ENCODE measurements at places on chromosomes 11 and 22. TPM values are rescaled to one million over a fixed set of nuclear protein-coding genes. Genes with fewer than 3 reads are reported as not detected.

DNA sequence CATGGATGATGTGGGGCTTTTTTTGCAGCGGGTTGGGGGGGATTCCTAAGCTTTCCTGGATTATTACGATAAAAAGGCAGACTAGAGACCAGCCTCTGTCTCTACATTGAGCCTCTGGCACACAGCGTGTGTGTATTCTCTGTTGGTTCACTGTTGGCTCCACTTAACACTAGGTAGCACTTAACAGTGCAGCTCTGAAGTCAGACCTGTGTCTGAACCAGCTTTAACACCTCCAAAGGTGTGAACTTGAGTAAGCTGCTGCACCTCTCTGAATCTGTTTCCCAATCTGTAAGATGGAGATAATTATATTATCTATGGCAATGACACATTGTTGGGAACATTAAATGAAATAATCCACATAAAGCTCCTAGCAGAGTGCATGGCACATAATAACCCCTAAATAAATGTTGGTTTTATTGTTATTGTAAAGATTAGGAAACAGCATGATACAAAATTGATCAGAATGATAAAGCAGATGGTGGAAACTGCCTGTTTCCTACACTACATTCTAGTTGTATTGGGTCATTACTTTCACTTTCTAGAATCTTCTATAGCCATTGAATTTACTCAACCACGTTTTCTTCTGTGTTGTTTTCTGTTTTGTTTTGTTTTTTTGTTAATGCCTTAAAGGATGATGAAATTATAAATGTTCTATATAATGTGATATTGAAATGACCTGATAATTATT, 108.4 kb downstream of the ARL14EP start:
- H3K36me3 ChIP-seq = no peaks in the 10 kb centered on the region

The OLFML1 gene
- total RNA-seq = not detected

DNA sequence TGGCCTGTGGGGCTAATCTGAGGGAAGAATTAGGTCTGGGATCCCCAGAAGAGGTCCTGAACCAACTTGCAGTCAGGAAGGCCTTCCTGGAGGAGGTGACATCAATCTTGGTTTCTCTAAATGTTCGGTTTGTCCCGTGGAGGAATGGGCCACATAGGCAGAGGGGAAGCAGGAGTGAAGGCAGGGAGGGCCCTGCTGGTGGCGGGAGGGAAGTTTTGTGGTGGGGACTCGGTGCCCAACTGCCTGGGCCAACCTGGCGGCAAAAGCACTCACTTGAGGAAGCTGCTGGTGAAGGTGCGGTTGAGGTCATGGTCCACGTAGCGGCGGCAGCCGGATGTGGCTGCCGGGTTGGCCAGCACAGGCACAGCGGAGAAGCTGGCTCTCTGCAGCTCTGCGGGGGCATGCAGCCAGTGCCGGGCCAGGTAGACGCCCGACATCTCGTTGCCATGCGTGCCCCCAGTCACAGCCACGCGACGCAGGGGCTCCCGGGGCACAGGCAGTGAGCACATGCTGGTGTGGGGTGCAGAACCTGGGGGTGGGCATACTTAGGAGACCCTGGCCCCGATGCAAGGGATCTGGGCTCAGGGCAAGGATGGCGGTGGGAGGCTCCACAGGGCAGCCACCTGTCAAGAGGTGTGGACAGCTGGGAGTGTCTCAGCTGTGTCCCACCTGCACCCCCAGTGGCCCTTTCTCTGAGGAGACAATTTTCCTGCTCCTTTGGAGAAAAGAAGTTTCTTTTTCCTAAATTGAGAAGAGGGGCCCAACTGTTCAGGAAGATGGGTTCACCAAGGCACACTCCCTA, 3.8 kb downstream of the ACY3 start:
- no peak overlapping the region for H3K4me3 ChIP-seq
- H3K36me3 ChIP-seq = no peaks in the 10 kb centered on the region
- DNase-seq = peak; percentile 70
- H3K27ac ChIP-seq = peak overlapping the region; percentile 50
- no peaks in the 10 kb centered on the region for H3K27me3 ChIP-seq

The SCGB1D2 gene
- total RNA-seq = not detected

The MIOX gene
- not detected for total RNA-seq

DNA sequence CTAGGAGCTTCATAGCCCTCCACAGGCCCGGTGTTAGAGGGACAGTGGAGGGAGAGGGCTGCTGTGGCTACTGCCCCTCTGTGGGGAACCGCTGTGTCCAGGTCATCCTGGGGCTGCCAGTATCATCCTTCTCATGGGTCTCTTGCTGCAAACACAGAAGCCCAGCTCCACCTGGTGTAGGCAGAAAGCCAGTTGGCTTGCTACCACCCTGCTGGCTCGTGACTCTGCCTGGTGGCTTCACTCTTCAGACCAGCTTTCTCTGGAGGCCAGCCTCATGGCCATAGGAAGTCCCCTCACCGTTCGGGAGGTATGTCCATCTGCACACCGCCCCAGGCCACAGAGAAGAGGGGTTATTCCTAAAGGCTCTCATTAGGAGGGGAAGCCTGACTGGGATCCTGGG, 19.4 kb upstream of the SUSD2 start:
- no peak for DNase-seq
- peaks cover 17% of the 10 kb centered on the region for H3K36me3 ChIP-seq
- H3K27ac ChIP-seq = no peak overlapping the region
- no peaks in the 10 kb centered on the region for H3K27me3 ChIP-seq
- peaks cover 23% of the 10 kb centered on the region for H3K4me1 ChIP-seq
- H3K4me3 ChIP-seq = no peak overlapping the region

- peaks cover 31% of the 10 kb centered on the region for H3K4me1 ChIP-seq
- peak overlapping the region; percentile 75 for H3K27ac ChIP-seq
- no peak for DNase-seq
- no peak overlapping the region for H3K4me3 ChIP-seq
- H3K27me3 ChIP-seq = no peaks in the 10 kb centered on the region
Observed at GRCh38 chr22:31647066-31647465, 14.9 kb downstream of the PISD start.

GRCh38 chr11:66889960-66890359, 33.1 kb downstream of the LRFN4 start:
- 0 out of 2 replicates have a peak, but pooled peaks cover 2% of the 10 kb centered on the region for H3K27me3 ChIP-seq
- H3K27ac ChIP-seq = no peak overlapping the region
- H3K4me3 ChIP-seq = no peak overlapping the region
- H3K36me3 ChIP-seq = no peaks in the 10 kb centered on the region
- H3K4me1 ChIP-seq = peaks cover 15% of the 10 kb centered on the region

The EIF3M gene
- total RNA-seq = 392 TPM

DNA sequence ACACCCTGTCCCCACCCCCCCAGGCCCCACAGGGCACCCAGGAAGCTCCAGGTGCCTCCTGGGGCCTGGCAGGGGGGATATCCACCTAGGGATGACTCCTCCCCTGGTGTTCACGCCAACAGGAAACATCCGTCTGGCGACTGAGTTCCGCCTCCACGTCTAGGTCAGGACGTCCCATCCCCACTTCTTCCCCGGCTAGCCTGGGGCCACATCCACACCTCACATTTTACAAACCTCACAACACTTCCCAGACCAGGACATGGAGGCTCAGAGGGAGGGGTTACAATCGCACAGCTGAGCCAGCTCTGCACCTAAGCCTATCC, 21.0 kb downstream of the MAFF start:
- H3K27me3 ChIP-seq = no peaks in the 10 kb centered on the region
- H3K27ac ChIP-seq = no peak overlapping the region
- H3K36me3 ChIP-seq = no peaks in the 10 kb centered on the region
- DNase-seq = no peak
- no peak overlapping the region for H3K4me3 ChIP-seq

GRCh38 chr11:45771193-45771565, 33.8 kb upstream of the SLC35C1 start:
- H3K4me3 ChIP-seq = peak overlapping the region; percentile 45
- no peak for DNase-seq
- peaks cover 16% of the 10 kb centered on the region for H3K4me1 ChIP-seq
- H3K27ac ChIP-seq = no peak overlapping the region

DNA sequence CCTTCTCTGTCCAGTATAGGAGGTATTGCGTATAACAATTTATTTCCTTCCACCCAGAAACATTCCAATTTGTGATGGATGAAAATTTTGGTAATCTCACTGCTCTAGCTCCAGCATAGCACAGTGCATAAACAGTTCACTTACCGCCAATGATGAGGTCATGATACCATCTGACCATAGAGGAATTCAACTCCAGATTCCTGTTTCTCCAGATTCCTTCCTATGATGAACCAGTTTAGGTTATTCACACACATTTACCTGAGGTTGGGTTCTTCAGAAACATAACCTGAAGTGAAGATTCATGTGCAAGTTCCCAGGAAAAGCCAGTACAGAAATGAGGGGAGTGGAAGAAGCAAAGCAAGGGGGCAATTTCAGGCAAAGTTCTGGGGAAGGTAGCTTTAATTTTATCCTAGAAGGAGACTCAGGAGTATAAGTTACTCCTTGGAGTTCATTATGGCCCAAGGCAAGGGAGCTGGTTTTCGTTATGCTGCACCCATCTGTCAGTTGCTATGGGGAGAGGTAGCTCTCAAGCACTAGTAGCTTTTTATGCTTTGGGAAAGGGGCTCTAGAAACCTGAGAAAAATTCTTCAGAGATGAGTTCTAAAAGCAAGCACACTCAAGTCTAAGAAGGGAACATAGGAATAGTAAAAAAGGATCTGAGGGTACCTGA, 121.6 kb downstream of the CASP12 start:
- no peak overlapping the region for H3K4me3 ChIP-seq
- H3K36me3 ChIP-seq = no peaks in the 10 kb centered on the region
- DNase-seq = no peak
- no peak overlapping the region for H3K27ac ChIP-seq
- no peaks in the 10 kb centered on the region for H3K4me1 ChIP-seq

- H3K4me1 ChIP-seq = peaks cover 16% of the 10 kb centered on the region
- no peak overlapping the region for H3K27ac ChIP-seq
- no peak for DNase-seq
- no peak overlapping the region for H3K4me3 ChIP-seq
Observed at GRCh38 chr11:9057007-9057406, 34.4 kb downstream of the SCUBE2 start.

DNA sequence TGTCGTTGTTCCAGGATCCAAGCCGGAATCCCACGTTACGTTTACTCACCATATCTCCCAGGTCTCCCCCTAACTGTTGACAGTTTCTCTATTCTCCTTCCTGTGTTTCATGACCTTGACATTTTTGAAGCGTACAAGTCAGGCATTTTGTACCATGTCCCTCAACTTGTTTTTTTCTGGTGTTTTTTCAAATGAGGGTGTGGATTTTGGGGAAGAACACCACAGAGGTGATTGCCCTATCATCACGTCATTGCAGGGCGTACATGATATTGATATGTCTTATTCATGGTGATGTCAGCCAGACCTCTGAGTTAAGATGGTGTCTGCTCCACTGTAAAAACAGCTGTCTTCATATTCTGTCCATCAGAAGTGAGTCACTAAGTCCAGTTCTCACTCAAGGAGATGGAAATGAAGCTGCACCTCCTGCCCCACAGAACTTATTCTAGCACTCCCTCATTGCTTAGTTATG, 28.3 kb upstream of the SOX10 start:
- H3K27me3 ChIP-seq = no peaks in the 10 kb centered on the region
- H3K36me3 ChIP-seq = no peaks in the 10 kb centered on the region
- H3K4me3 ChIP-seq = no peak overlapping the region
- H3K4me1 ChIP-seq = no peaks in the 10 kb centered on the region
- no peak overlapping the region for H3K27ac ChIP-seq
- DNase-seq = no peak

GRCh38 chr11:116505298-116506262, 267.2 kb downstream of the BUD13 start:
- no peaks in the 10 kb centered on the region for H3K36me3 ChIP-seq
- H3K4me3 ChIP-seq = no peak overlapping the region
- H3K4me1 ChIP-seq = no peaks in the 10 kb centered on the region

GRCh38 chr11:62105667-62106191, 18.1 kb upstream of the INCENP start:
- H3K27ac ChIP-seq = no peak overlapping the region
- no peaks in the 10 kb centered on the region for H3K27me3 ChIP-seq
- no peak overlapping the region for H3K4me3 ChIP-seq
- H3K36me3 ChIP-seq = no peaks in the 10 kb centered on the region
- no peaks in the 10 kb centered on the region for H3K4me1 ChIP-seq

GRCh38 chr11:9178716-9179115, 86.4 kb downstream of the DENND5A start:
- DNase-seq = no peak
- no peak overlapping the region for H3K27ac ChIP-seq
- H3K36me3 ChIP-seq = no peaks in the 10 kb centered on the region

DNA sequence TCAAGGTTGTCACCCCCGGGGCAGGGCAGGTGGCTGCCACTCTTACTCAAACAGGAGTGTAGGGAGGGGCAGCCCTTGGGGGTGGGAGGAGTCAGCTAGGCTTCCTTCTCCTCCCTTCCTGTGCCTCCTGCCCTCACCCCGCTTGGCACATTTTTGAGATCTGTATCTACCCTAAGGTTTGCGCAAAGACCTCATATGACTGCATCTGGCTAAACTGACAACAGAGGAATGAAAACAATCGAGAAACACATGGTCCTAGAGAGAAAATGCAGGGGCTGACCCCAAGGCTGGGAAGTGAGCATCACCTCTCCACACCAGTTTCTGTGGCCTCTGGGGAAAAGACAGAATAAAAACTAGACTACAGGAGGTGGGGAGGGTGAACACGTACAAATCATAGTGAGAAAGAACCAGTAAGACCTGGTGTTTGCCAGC, 28.1 kb downstream of the IGSF9B start:
- no peak overlapping the region for H3K27ac ChIP-seq
- DNase-seq = no peak
- no peaks in the 10 kb centered on the region for H3K36me3 ChIP-seq
- H3K4me1 ChIP-seq = peaks cover 12% of the 10 kb centered on the region

The OR52R1 gene
- not detected for total RNA-seq

- H3K27ac ChIP-seq = no peak overlapping the region
- no peaks in the 10 kb centered on the region for H3K4me1 ChIP-seq
- no peak for DNase-seq
- H3K4me3 ChIP-seq = no peak overlapping the region
- no peaks in the 10 kb centered on the region for H3K27me3 ChIP-seq
Observed at GRCh38 chr22:29679316-29679715, 40.5 kb upstream of the CABP7 start.

DNA sequence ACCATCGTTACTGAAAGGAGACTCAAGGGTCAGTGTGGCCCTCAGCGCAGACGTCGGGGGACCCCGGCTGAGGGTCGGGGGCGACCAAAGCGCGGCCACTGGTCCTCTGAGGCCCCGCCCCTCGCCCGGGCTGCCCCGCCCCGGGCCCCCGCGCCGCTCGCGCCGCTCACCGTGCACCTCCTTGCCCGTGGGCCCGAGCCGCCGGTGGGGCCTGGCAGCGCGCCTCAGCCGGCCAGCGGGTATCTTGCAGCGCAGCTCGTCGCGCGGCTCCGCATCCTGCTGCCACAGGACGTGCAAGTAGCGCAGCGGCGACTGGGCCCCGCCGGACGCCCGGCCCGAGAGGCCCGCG, 419 bp downstream of the ANKRD54 start:
- peak overlapping the region; percentile 51 for H3K27ac ChIP-seq
- no peaks in the 10 kb centered on the region for H3K36me3 ChIP-seq
- H3K4me3 ChIP-seq = peak overlapping the region; percentile 86
- peaks cover 8% of the 10 kb centered on the region for H3K4me1 ChIP-seq
- DNase-seq = no peak

DNA sequence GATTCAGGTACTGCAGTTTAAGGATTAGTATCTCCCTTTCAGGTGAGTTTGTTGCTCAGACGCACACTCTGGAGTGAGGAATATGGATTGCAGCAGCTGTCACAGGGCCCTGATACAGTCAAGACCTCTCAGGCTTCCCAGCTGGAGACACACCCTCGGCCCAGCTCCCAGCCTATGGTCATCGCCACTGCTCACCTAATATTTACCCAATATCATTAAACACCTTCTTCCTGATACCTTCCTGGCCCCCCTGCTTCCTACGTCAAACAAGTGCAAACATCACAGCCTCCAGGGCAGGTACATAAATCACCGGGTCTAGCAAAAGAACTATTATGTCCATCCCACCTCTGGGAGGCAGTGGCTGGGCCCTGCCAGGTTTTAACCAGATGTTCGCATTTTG, 213.3 kb downstream of the MN1 start:
- H3K4me1 ChIP-seq = no peaks in the 10 kb centered on the region
- no peaks in the 10 kb centered on the region for H3K27me3 ChIP-seq
- H3K4me3 ChIP-seq = no peak overlapping the region
- no peak for DNase-seq
- no peak overlapping the region for H3K27ac ChIP-seq
- no peaks in the 10 kb centered on the region for H3K36me3 ChIP-seq
